ENCODE measurements at places on chromosomes 13 and 19. TPM values are rescaled to one million over a fixed set of nuclear protein-coding genes. Genes with fewer than 3 reads are reported as not detected.

DNA sequence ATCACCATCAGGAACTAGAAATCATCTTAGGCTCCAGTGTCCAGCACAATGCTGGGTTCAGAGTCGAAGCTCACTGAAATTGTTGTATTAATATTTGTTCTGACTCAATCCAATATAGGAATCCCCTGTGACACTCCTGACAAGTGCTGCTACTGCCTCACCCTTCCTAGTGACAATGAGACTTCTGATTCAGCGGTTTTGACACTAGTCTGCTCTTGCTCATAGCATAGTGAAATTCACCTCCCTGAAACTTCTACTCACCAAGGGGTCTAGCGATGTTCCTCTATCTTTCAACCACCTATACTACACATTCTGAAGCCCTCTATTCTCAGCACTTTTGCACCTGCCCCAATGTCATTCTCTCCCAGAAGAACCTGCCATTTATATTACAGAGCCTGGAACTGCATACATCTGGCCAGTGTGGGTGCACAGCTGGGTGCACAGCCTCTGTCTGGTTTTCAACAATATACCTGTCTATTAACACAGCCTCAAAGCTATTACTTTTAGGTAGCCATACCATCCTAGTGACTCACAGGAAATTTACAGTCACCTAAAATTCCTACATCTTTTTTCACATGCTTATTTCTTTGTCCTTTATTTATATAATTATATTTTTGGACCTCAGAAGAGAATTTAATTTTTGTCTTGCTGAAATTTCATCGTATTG is 88.3 kb downstream of the DOCK9 start:
- no peak for DNase-seq

DNA sequence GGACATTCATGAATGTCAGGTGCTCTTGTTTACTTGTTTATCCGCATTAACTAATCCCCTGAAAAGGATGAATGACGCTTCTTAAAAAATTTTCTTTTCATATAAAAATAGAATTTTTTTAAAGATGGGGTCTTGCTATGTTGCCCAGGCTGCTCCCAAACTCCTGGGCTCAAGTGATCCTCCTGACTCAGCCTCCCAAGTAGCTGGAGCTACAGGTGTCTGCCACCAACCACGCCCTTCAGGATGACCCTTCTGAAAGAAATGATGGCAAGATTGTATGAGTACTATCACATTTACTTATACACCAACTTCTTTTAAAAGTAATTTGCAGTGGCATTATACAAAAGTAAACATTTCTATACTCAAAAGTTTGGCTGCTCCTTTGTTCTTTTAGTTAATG is 6.2 kb upstream of the EBPL start:
- no peak for DNase-seq

- DNase-seq, result peak; percentile 64
Measured at GRCh38 chr19:42196011-42197001, 21.2 kb downstream of the DEDD2 start.

DNA sequence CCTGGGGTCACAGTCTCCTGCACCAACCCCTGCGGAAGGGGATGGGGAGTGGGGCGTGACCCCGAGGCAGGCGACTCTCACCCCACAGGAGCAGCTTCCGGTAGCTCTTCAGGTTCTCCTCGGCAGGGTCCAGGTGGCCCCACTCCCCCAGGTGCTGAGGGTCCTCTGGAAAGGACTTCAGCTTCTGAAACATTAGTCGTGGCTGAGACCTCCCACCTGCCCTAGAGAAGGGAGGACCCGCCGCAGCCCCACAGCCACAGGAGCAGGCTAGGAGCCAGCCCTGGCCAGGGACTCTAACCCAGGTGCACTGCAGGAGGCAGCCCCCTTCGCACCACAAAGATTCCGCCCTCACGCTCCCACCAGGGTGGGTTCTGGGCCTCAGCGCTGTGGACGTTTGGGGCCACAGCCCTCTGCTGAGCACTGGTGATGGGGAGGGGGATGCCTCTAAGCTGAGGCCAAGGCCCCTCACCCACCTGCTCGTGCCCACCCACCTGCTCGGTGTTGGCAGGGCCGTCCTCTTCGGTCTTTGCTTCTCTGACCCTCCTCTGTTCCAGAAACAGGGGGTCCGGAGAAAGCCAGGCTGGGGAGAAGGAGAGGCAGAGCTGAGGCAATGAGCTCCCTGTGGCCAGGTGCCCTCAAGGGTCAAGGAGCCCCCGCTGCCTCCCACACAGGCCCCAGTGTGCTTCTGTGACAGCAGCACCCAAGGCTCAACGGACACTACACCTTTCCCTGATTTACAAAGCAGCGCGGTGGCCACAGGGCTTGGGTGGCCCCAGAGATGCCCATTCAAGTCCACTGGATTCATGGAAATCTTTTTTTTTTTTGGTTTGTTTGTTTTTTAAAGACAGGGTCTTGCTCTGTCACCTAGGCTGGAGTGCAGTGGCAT is 11.0 kb downstream of the ZSCAN18 start:
- DNase-seq, result peak; percentile 55

Gene SH2D3A
- not detected for total RNA-seq

Gene DZIP1
- 34.0 TPM for total RNA-seq

GRCh38 chr13:35978607-35979316 is 152.4 kb downstream of the DCLK1 start:
- peak; percentile 91 for DNase-seq

Gene CGB3
- not detected for total RNA-seq

- DNase-seq, result no peak
Measured at GRCh38 chr19:44587963-44588770, 25.2 kb upstream of the IGSF23 start.

DNA sequence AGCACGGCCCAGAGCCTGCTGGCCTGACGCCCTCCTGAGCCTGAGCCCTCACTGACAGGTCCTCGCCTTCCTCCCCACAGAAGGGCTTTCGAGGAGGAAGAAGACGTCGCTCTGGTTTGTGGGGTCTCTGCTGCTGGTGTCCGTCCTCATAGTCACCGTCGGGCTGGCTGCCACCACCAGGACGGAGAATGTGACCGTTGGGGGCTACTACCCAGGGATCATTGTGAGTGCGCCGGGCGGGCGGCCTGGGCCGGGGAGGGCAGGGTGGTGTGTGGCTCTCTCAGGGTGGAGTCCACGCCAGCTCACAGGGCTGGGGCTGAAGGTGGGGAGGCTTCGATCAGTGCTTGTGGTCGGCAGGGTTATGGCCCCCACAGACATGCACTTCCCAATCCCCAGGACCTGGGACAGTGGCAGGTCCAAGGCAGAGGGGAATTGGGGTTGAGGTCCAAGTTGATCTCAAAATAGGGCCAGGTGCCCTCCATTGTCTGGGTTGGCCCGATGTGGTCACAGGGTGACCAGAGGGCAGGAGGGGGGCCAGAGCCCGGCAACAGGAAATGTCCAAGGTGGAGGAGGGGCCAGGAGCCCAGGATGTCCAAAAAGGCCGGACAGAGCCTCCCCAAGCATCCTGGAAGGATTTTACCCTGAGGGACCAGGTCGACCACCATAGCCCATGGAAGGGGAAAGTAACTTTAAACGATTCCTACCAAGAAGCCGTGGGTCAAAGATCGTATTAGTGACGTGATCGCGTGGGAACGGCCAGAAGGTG is 7.2 kb downstream of the TMEM255B start:
- DNase-seq, result peak; percentile 48

GRCh38 chr13:39822437-39822836 is 167.0 kb downstream of the COG6 start:
- no peak for DNase-seq

- DNase-seq, result no peak
Measured at GRCh38 chr13:36665630-36666029, 8.2 kb upstream of the SERTM1 start.

- no peak for DNase-seq
Measured at GRCh38 chr13:40189898-40190630, 476.4 kb downstream of the FOXO1 start.

Gene RNF17
- not detected for total RNA-seq

- DNase-seq, result peak; percentile 61
Measured at GRCh38 chr13:19156013-19156825, 25.4 kb downstream of the TUBA3C start.
